Left ventricle myocardium inferior (tissue), 1 donor: ENCODE measurements at places on chromosomes 7 and 10.

DNA sequence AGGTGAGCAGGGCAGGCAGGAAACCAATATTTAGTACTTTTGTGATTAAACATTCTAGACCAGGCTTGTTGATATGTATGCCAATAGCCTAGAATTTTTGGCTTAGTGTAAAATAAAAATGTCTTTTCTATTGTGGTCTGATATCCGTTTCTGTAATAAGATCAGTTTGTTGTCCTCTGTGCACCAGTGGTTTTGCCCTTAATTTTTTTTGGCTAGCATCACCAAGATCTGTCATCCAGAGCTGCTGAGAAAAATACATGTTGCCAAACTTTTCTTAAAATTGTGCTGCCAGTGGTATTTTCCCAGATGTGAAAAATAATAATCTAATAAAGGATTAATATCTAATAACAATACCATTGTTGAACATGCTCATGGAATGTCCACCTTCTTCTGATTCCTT, 115.6 kb downstream of the TWIST1 start:
- DNase-seq = no peak

GRCh38 chr10:50417486-50417885, 166.2 kb upstream of the ASAH2 start:
- no peak for DNase-seq

GRCh38 chr10:17031637-17032635, 97.7 kb downstream of the CUBN start:
- no peak for DNase-seq

- no peak for DNase-seq
Observed at GRCh38 chr7:123647106-123647730, 8.4 kb upstream of the LMOD2 start.
